Type B pancreatic cell (in vitro differentiated cells): ENCODE measurements at places on chromosomes 1 and 21. TPM values are rescaled to one million over a fixed set of nuclear protein-coding genes. Genes with fewer than 3 reads are reported as not detected.

GRCh38 chr1:207781312-207781711, 29.5 kb downstream of the CD46 start:
- no peak for DNase-seq

DNA sequence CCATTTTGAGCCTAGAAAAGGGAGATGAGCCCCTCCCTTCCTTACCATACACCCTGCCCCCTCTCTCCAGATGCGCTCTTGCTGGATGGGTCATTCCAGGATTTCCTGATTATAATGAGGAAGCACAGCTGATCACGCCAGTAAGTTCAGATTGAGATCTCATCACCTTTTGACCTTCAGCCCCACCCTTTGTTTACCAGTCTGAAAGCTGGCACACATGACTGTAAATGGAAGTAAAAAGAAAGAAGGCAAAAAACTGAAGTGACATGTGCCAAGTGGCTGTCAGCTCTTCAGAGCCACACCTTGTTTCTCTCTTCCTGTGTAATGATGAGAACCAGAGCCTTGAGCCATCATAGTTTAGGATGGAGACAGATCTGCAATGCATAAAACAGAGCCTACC, 27.9 kb downstream of the S1PR1 start:
- DNase-seq, result no peak

GRCh38 chr21:46441331-46441730, 17.4 kb upstream of the DIP2A start:
- no peak for DNase-seq

GRCh38 chr1:47759251-47759935, 237.8 kb downstream of the TRABD2B start:
- DNase-seq, result no peak

- no peak for DNase-seq
Measured at GRCh38 chr1:60963167-60963940, 119.0 kb upstream of the NFIA start.

- no peak for DNase-seq
Measured at GRCh38 chr1:116130356-116130755, 19.2 kb downstream of the MAB21L3 start.

DNA sequence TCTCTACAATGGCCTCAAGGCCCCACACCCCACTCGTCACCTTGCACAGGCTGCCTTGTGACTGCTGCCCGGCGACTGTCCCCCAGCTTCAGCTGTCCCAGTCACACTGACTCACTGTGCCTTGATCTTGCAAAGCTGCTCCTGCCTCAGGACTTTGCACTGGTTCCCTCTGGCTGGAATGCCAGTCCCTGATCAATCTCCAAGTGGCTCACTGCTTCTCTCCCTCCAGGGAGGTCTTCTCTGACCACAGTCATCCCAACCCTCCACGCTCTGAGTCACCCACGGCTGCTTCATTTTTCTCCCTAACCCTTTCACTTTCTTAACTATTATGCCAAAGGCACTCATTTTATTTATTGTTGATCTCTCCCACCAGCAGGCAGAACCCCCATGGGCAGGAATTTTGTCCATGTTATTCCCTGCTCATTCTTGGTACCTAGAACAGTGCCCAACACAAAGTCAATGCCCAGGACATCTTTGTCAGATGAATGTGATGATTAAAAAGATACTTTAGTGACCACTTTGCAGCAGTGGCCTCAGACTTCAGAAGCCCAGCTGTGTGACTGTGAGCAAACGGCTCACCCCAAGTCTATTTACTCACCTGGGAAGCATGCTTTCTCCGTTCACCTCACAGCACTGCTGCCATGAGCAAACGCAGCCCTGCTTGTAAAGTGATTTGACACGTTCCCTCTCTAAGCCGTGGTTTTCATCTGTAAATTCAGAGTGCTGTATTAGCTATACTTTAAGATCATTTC, 53.4 kb downstream of the ZBTB18 start:
- DNase-seq, result no peak

DNA sequence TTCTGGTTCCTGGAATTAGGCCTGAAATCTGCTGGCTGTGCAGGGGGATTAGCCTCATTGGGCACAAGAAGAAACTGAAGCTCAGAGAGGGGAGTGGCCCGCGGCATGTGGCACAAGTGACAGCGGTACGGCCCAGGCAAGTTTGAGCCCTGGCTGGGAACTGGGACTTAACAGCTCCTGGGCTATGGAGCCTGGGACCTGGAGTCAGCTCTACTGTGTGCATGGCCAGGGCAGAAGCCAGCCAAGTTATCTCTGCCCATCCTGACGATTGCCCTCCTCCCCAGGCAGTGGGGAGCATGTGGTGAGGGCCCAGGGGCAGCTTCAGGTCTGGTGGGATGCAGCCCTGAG, 61.3 kb downstream of the ALPL start:
- DNase-seq, result no peak

GRCh38 chr1:173424782-173425407, 52.2 kb upstream of the PRDX6 start:
- DNase-seq, result no peak

DNA sequence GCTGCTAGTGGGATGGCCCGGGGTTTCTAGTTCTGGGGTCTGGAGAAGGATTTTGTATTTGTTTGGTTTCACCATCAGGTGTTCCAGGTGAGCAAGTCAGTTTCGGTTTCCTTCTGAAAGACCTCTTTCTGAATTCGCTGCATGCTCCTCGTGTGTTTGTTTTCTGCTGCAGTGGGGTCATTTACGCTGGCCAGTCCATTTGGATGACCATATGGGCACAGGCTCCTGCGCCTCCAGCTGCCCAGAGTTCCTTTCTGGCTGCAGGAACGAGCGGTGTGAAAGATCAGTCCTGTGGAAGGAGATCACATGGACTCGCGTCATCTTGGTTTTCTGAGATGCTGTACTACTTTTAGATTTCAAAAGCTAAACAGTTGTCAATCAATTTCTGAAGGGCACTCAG, 83.7 kb upstream of the GCLM start:
- no peak for DNase-seq

GRCh38 chr1:223022641-223023473, 120.2 kb downstream of the TLR5 start:
- no peak for DNase-seq

- no peak for DNase-seq
Measured at GRCh38 chr1:166170726-166171125, 3.9 kb upstream of the FAM78B start.

DNA sequence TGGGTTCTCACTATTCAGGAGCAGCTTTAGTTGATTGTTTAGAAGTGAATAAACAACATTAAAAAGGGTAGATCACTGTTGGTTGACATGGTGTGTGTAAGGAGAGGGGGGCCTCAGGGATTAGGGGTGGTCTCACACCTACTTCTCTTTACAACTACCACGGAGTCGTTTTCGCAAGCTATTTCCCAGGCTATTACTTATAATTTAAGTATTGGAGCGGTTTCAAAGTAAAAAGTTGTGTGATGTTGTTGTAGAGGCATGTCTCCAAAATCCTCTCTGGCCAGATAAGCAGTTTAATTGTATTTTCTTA, 1.3 kb downstream of the GPSM2 start:
- DNase-seq, result no peak

DNA sequence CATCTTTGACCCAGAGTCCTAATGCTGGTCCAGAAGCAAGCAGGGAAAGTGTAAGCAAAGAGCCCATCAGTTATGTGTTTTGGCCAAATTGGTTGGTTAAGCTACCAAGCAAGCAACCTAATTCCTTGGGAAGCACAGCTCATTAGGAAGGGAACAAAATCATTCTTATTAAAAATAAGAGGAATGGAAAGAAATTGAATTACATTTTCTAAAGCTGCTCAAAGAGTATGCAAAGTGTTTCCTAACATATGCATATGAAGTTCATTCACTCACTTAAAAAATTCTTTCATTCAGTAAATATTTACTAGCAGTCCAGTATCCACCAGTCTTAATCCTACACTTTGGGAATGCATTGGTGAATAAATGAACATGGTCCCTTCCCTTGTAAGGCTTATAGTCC, 71.8 kb downstream of the RNF220 start:
- DNase-seq, result no peak

- DNase-seq, result no peak
Measured at GRCh38 chr1:203520315-203520714, 26.4 kb downstream of the OPTC start.

- DNase-seq, result no peak
Measured at GRCh38 chr21:46005081-46005480, 23.5 kb downstream of the COL6A1 start.

Gene ZNF593OS
- total RNA-seq, result not detected in 2 replicates

Gene GPR25
- total RNA-seq, result not detected in 2 replicates

Gene ZNF648
- total RNA-seq, result 0.10 and 0.34 TPM in 2 replicates
